Kasumi-1 (cell line): ENCODE measurements at places on chromosomes 7 and 10.

GRCh38 chr7:48759431-48760080, 164.8 kb upstream of the CDC14C start:
- DNase-seq = no peak

- peak; percentile 88 for DNase-seq
These were observed 26.2 kb downstream of the PWWP2B start for GRCh38 chr10:132422903-132423825.

DNA sequence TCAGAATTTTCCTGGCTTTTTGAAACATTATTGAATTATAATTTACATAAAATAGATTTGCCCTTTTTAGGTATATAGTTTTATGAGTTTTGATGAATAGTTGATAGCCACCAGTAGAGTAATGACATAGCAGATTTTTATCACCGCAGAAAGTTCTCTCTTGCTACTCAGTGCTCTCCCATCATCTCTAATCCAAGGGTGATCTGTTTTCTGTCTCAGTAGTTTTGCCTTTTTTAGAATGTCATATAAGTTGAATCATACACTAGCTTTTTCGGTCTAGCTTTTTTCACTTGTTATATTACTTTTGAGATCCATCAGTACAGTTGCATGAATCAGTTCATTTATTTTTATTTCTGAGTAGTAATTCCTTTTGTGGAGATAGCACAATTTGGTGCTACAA, 17.9 kb downstream of the RSBN1L start:
- no peak for DNase-seq

- no peak for DNase-seq
These were observed 10.7 kb upstream of the PSMG3 start for GRCh38 chr7:1580422-1581030.

- peak; percentile 20 for DNase-seq
These were observed 178.4 kb downstream of the NSUN6 start for GRCh38 chr10:18472977-18473376.

GRCh38 chr7:142798451-142799436, 28.0 kb downstream of the PRSS2 start:
- no peak for DNase-seq
